ENCODE measurements at places on chromosomes 4 and X.
A peak's percentile ranks its signal among the peaks of the same experiment; 100 is the strongest.

- DNase-seq = no peak
These were observed 175.9 kb downstream of the SHROOM3 start for GRCh38 chr4:76610751-76611547.

GRCh38 chr4:101019941-101020401 lies 327.4 kb downstream of the PPP3CA start:
- no peak for DNase-seq

DNA sequence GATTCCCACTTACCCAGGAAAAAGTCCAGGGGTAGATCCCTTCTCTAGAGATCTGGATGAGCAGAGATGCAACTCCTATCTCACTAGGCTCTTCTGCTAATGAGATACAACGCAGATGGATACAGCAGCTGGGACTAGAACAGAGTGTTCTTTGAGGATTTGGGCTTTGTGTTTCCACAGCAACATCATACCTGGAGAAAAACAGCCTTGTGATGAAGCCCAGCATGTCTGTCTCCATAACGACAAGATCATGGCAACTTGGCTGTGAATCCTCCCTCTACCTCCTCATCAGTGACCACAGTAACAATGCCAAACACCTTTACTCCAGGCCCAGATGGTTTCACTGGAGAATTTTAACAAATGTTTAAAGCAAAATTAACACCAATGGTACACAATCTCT lies 80.1 kb downstream of the RCHY1 start:
- DNase-seq = no peak

GRCh38 chrX:9131066-9131465 lies 97.1 kb upstream of the FAM9B start:
- DNase-seq = no peak

- no peak for DNase-seq
These were observed 109.3 kb downstream of the AFF2 start for GRCh38 chrX:148609515-148610327.

DNA sequence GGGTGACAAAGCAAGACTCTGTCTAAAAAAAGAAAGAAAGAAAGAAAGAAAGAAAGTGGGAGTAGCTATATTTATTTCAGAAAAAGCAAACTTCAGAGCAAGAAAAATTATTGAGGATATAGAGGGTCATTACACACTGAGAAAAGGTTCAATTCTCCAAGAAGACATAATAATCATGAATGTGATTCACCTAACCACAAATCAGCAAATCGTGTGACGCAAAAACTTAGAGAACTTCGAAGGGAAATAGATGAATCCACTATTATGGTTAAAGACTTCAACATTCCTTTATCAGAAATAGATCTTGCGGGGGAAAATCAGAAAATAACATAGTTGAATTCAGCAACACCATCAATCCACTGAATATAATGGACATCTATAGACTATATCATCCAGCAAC lies 219.3 kb upstream of the LDB2 start:
- no peak for DNase-seq

DNA sequence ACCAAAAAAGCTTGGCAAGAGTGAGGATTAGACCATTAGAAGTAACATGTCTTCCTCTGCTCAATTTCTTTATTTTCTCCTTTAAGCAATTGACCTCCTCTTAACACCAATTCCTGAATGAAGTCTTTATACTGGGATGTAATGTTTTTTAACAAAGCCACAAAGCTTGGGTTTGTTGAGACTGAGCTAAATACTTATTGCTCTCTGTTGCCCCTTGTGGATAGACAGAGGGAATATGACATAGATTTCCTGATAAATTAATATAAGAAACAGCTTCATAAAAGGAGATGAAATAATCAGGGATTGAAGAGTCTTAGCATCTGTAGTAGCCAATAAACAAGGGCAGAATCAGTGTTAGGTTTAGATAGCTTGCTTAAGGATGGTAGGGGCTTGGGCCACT lies 57.6 kb downstream of the CCDC160 start:
- no peak for DNase-seq

DNA sequence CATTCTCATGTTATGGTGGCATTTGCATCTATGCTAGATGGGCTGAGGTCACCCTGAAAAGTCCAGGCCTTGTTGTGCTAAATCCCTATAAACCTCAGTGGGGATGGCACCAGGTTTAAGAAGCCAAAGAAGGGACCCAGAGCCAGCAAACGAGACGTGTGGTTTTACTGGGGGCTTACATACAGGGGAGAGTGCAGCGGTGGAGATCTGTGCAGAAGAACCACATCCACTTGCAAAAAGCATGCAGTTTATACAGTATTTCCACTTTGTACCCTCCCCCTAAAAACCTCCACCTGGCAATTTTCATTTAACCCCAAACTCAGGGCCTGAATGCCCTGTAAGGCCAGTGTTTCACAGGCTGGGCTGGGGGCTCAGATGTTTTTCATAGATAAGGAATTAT lies 134.9 kb upstream of the GATB start:
- no peak for DNase-seq

DNA sequence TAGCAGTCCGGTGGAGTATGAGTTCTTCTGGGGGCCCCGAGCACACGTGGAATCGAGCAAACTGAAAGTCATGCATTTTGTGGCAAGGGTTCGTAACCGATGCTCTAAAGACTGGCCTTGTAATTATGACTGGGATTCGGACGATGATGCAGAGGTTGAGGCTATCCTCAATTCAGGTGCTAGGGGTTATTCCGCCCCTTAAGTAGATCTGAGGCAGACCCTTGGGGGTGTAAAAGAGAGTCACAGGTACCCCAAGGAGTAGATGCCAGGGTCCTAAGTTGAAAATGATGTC lies 852 bp downstream of the MAGEH1 start:
- DNase-seq = no peak

DNA sequence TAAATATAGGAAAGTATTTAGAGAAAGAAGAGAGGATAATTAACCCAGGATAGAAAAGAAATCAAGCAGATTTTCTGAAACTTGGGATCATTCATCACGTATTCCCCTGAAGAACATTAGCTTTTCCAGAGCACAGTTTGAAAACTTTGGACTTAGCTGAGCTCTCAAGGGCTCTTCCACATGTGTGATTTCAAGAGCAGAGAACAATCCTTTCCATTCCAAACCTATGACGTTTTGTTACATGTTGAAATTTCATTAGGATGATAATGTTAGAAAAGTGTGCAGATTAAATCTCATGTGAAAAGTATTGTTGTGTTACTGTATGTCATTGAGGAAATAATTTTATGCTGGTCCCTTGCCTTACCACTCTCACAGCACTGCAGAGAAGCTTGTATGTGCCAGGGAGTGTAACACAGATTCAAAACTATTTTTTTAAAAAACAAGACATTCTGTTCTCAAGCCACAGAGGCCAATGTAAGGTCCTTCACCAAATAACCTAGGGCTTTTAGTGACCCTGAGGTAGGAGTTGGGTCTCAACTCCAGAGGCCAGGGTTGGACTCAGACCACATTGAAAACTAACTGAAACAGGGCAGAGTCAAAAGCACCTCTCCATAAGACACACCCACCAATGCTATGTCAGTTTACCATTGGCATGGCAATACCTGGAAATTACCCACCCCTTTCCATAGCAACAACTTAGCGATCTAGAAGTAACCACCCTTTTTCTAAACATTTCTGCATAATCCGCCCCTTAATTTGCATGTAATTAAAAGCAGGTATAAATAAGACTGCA lies 141.3 kb downstream of the ANXA5 start:
- no peak for DNase-seq

DNA sequence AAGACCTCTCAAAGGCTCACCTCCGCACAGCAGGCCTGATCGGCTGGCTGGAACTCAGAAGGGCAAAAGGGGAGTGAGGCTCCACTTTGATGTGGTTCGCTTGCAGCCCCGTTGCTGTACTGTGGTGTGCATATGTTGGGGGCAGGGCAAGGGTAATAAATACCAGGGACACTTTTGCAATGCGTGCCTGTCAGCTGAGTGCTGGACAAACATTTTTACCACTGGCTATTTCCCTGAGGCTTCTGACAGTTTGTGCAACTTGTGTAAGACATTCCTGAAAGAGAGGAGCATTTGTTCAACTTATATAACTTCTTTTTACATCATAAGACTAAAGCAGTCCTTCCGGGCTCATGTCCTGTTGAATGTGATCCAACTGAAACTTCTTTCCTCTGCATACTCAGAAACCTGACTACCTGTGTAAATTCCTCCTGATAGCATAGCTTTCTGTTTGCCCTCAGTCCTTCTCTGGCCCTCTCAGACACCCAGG lies 82.3 kb downstream of the SPRY1 start:
- DNase-seq = no peak

DNA sequence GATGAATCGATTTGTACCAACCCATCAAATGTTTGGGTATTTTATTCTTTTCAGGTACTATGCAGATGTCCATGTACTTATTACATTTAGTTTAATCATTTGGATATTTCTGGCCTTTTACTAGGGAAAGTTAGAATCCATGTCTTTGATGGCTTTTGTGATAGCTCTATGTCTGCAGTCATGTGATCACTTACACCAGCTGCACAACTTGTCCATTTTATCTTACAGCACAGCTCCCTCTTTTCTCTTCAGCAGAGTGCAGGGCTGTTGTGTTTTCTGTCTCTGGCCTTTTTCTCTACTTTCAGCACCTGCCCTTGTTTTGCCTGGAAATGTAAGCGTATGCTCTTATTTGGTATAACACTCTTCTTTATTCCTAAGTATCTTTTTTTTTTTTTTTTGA lies 30.6 kb downstream of the WWC2 start:
- no peak for DNase-seq

GRCh38 chr4:132266374-132266773 lies 882.7 kb upstream of the PCDH10 start:
- no peak for DNase-seq

- no peak for DNase-seq
These were observed 452.3 kb downstream of the MID1IP1 start for GRCh38 chrX:39253551-39253950.

DNA sequence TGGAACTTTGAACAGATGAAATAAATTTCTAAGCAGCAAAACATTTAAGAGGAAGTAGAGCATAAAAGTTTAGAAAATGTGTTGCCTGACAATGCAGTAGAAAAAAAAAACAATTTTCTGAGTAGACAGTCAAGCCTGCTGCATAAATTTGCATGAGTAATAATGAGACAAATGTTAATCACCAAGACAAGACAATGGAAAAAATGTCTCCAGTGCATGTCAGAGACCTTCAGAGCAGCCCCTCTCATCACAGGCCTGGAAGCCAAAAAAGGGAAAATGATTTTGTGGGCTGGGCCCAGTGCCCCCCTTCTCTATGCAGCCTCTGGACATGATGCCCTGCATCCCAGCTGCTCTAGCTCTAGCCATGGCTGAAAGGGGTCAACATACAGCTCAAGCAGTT lies 204.6 kb downstream of the COX18 start:
- DNase-seq = no peak

GRCh38 chr4:18695733-18696527 lies 674.4 kb upstream of the LCORL start:
- no peak for DNase-seq

- DNase-seq = no peak
These were observed 25.6 kb upstream of the MSANTD1 start for GRCh38 chr4:3223346-3223745.

DNA sequence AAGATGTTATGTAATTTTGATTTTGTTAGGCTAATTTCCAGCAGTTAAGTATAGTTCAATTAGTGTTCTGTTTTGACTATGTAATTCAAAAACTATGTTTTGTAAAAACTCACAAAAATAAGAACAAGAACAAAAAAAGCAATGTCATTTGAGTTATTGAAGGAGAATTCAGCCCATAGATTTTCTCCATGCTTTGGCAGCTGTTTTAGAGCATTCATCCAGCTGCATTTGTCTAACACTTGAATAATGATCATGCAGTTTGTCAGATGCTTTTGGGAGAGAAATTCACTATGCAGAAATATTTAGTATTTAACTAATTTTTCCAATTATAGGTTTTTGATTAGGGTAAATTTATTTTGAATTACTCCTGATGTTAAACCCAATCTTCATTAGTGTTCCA lies 14.2 kb downstream of the CPE start:
- DNase-seq = no peak

DNA sequence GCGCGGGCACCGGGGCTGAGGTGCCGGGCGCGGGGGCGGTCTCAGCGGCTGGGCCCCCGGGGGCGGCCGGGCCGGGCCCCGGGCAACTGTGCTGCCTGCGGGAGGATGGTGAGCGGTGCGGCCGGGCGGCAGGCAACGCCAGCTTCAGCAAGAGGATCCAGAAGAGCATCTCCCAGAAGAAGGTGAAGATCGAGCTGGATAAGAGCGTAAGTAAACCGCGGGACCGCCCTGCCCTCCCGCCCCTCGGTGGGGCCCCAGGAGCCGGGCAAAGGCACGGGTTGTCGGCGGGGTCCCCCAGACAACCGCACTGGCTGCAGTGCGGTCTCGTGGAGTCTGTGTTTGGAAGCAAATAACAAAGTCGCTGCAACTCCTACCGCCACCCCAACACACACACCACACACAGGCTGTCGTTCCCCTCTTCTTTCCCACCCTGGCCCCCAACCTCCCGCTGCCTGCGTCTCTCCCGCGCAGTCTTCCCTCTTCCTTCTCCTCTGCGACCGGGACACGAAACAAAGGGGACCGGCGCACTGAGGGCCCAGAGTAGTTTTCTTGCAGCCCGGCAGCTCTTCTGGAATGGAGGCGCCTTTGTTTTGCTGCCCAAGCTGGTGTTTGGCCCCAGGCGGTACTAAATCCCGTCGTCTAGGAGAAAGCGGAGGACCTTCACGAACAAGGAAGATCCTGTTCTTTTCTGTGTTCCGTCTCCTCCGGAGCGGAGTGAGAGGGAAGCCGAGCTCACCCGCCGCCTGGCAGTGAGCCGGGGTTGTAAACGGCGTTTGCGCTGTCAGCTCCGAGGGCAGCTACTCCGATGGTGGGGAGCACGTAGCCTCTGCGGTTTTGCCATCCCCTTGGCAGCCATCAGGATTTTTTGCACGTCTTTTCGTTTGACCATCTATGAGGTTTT lies 788 bp downstream of the SAP30 start:
- DNase-seq = peak; percentile 48

GRCh38 chrX:124467202-124467601 lies 120.8 kb downstream of the SH2D1A start:
- DNase-seq = no peak

GRCh38 chrX:71910643-71910985 lies at the start of gene NHSL2:
TSS of gene NHSL2 (plus strand) at chrX:71910845.
- no peak for DNase-seq

- no peak for DNase-seq
These were observed 787.5 kb downstream of the FSTL5 start for GRCh38 chr4:161376275-161376674.

DNA sequence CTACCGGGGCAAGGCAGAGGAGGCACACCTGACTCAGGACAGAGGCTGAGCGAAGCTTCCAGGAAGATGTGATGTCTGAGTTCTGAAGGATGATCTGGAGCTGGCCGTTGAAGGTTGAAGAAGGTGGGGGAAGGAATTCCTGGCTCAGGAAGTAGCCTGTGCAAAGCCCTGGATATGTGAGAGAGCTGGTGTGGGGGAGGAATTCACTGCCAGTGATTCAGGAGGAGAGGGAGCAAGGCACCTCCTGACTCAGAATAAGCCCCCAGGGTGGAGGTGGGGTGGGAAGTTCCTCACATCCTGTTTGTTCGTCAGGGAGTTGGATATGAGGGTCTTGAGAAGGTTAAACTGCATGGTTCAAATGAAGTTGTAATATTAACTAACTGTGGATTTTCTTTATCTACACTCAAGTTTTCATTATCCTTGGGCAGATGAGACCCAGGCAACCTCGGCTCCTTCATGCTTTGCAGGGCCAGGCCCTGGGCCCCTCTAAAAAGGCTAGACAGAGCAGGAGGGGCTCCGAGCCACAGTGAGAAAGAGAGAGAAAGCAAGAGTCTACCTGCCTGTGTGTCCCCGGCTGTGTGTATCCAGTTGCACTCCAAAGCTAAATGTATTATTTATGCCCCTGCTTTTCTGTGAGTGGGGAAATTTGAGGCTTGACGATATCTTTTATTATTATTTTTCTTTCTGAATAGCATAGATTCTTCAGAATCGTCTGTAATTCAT lies 7.1 kb downstream of the NHSL2 start:
- DNase-seq = no peak

All from T-helper 17 cell (primary cell).